ENCODE measurements at places on chromosomes 16 and 17.

DNA sequence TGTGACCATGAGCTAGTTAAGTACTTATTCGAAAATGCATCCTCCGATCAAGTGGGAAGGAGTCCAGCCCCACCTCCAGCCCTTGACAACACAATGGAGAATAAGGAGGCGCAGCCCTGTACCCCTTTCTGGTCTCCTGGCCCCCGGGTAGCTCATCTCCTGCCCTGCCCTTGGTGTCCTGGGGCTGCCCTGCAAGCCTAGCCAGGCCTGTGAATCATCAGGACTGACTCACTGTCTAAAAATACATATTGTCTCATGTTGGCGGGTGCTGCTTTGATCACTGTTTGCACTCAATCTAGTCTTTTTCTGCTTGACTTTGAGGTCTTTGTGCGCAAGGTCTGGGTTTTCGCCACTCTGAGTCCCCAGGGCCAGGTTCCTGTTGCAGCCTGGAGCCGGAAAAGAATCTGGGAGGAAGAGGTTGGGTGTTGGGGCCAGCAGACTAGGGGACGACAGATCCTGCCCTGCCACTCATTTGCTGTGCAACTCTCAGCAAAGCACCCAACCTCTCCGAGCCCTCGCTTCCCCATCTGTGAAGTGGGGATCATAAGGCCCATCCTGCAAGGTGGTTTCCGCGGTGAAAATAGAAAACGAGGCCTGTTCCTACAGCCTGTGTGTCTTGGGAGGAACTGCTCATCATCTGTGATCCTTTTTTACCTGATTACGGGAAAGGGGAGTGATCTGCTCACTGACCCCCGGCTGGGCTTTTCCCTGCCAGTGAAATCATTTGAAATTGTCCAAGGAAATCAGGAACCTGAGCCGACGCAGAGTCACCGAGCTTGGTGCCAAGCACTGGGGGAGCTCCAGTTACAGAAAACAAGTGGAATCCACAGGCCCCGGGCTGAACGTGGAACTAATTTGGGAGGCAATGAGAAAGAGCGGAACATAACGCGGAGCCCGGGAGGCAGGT lies 230.4 kb downstream of the PARN start:
- DNase-seq: no peak

DNA sequence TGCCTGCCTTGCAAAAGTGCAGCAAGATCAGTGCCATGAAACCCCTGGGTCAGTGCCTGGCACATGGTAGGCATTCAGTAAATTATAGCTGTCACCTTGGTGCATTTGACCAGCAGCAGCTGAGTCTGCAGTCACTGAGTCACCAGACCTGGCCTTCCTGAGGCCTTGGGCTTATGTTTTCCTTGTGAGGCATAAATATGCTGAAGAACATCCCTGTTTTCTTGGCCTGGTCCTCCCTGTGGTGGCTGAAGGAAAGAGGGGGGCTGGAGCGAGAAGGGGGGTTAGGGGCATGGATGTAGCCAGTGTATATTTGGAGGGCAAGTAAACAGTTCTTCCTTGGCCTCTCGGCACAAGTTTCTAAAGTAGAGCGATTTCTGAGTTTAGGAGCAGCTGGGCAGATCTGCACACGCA lies 26.5 kb downstream of the EPN2 start:
- DNase-seq: no peak

DNA sequence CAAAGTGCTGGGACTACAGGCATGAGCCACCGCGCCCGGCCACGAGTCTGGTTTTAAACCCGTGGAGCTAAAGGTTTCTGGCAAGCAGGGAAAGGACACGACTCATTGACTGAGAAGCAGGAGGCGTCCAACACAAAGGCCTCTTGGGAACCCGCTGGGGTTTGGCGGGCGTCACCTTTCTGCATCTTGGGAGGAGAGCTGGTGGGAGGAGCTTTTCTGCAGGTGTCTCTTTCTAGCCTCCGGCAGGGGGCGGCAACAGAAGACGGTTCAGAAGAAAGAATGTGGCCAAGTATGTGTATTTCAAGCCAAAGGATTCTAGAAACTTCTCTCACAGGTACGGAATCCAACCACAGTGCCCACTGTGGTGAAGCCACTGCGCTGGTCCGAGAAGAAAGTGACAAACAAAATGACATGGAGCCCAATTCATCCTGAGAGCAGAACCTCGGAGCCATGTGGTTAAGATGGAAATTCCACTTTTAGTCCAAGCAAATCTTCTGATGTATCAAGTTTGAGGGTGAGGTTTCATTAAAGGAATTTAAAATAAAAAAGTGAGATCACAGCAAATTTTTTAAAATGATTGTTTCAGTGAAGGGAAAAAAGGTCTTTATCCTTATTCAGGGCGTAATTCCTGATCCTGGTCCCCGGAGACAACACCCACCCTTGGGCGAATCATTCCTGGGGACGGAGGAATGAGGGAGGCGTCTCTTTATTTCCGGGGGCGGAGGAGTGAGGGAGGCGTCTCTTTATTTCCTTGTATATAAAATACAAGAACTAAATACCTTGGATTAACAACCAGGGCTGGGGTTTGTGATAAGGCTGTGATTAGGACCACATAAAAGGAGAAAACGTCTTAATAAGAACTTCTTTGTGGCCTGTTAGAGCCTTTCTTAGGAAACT lies 97.6 kb downstream of the MRM3 start:
- DNase-seq: peak; percentile 73

- no peak for DNase-seq
These were observed 1.6 kb upstream of the KRT14 start for GRCh38 chr17:41588126-41588810.

- DNase-seq: no peak
These were observed 32.2 kb upstream of the MLKL start for GRCh38 chr16:74732707-74733350.

- DNase-seq: no peak
These were observed 2.7 kb downstream of the SRRM2 start for GRCh38 chr16:2755158-2755557.

DNA sequence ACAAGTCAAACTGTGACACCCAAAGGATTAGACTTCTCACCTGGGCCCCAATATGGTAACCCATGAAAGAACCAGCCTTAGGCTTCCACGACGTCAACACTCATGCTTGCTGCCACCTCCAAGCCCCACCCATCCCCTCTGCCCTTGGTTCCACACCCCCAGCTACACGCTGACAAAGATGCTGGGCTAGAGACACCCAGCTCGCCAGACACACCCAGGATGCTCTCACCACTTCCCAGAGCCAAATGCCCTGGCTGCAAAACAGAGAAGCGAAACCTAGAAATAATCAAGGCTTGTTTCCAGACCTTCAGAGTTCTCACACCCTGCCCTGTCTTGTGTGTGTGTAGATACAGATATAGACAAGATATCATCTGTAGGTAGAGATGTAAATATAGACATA lies 26.0 kb upstream of the ADCY9 start:
- DNase-seq: no peak

DNA sequence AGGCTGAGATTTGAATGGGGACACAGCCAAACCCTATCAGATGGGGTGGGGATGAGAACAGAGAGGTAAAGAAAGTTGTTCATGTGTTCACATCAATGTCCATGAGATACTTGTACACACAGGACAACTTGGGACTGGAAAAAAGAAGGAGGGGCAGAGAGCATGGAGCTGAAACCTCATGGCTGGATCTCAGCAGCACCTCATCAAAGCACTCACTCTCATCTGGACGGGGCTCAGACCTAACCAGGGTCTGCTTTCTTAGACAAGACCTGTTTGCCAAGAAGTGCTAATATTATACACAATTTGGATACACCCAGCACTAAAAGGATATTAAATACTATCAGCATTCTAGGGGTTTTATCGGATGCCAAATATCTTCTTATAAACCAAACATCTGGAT lies 399.8 kb downstream of the SLC39A11 start:
- DNase-seq: no peak

DNA sequence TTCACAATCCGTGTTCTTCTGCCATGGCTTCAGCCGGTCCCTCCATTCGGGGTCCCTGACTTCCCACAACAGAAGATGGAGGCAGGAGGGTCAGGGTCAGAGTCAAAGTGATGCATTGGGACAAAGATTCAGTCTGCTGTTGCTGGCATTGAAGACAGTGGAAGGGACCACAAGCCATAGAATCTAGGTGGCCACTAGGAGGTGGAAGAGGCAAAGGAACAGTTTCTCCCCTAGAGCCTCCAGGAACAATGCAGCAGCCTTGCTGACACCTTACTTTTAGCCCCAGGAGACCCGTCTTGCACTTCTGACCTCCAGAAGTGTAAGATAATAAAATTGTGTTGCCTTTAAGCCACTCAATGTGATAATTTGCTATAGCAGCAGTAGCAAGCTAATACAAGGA lies 55.9 kb downstream of the MFSD11 start:
- DNase-seq: no peak

DNA sequence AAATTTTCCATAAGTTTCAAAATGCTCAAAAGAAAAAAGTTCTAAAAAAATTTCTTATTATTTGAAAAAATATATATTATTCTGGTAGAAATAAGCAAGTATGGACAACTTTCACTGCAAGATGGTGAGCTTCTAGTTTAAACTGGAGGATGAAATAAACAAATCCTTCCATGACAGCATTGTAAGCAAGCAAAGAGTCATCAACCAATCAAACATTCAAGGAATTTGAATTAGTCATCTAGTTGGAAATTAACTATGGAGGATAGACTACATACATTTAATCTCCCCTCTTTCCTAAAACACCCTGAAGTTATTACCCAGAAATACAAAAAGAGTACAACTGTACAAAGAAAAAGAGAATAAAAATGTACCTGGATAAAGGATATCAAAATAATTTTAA lies 51.0 kb upstream of the IRX5 start:
- no peak for DNase-seq

DNA sequence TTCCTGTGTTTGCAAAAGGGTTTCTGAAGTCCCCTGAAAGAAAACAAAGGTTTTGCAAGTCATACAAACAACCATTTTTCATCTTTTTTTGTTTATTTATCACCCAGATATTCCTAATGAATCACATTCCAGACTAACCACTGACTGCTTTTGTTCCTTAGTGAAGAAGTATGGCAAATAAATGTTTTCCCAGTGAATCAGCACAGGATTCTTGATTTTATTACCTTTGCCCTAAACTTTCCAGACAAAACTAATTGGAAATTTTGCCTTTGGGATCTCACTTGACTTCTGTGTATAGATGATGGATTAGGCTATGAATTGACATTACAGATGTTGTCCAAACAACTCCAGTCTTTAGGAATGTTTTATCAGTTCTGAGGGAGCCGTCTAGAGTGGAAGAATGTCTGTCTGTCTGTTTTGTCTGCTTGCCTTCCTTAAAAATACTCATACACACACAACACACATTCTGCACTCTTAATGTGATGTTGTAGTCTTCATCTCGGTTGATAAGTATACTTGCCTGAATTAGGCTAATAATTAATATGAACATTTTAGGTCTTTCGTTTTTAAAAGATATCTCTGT lies 48.9 kb downstream of the VMP1 start:
- no peak for DNase-seq

DNA sequence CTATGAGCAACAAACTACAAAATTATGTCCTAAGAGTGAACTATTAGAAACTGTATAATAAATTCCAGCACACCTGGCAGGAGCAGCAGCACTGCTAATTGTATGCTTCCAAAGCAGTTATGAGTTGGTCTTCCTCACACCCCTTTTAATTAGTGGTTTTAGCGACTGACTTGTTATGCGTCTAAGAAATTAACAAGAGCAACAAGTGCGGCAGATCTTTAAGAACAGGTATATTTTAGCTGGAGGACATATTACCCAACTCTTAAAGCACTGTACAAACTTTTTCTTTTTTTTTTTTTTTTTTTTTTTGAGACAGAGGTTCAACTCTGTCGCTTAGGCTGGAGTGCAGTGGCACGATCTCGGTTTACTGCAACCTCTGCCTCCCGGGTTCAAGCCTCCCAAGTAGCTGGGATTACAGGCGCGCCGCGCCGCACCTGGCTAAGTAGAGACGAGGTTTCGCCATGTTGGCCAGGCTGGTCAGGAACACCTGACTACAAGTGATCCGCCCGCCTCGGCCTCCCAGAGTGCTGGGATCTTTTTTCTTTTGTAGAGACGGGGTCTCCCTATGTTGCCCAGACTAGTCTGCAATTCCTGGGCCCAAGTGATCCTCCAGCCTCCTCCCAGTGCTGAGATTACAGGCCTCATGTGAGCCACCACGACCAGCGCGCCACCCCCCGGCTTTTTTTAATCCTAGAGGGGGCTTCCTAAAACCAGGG lies 1.6 kb upstream of the FBXL20 start:
- DNase-seq: no peak

- DNase-seq: no peak
These were observed 10.6 kb downstream of the MPG start for GRCh38 chr16:88613-89012.

GRCh38 chr16:23679274-23679985 lies 741 bp downstream of the PLK1 start:
- DNase-seq: peak; percentile 64

DNA sequence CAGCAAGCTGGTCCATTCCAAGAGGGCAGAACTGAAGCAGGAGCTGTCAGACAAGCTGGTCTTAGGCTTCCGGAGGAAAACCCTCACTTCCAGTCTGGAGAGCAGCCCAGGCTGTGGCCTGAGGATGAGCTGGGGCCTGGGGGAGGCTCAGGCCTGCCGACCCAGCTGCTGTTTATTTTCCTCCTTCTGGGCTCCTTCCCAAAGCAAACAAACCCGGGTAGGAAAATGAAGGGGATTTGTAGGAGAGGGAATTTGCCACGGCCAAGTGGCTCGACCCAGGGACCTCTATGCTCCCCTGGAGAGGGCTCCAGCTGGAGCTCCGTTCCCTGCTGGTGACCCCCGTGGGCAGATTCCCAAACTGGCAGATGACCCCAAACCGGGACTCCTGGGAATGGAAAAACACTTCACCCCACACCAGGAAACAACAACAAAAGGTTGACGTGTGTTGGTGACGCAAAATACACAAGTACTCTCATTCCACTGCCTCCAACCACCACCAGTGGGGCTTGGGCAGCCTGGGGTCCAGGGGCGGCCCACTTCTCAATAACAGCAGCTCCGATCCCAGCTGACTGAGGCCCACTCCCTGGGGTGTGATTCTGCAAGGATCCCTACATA lies 8.8 kb downstream of the JUP start:
- DNase-seq: no peak

DNA sequence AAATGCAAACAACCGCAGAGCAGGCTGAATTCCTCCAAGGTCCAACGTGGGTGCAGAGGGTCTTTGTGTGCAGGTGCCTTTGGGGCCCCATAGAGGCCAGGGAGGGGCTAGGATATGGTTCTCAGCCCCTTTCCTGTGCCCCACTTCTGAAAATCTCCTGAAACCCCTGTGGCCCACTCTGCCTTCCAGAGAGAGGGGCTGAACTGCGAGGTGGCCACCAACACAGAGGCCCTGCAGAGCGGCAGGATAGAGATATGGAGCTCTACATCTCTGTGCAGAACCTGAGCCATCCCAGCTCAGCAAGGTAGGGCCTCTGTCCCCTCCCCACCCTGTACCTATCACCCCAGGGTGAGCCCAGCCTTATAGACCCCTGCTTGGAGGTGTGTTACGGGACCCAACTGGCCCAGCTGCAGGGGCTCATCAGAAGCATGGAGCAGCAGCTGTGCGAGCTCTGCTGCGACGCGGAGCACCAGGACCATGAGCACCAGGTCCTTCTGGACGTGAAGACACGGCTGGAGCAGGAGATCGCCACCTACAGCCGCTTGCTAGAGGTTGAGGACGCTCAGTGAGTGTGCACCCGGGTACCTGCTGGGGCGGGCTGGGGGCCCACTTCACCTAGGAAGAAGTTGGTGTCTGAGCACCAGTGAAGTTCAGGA lies 5.5 kb downstream of the USP6 start:
- DNase-seq: peak; percentile 36

Data from activated CD8-positive, alpha-beta memory T cell treated with anti-CD3 and anti-CD28 coated beads, Interleukin-2, amount 50 U/mL, for 48 hours (primary cell).